ENCODE measurements at places on chromosomes 11 and 22. TPM values are rescaled to one million over a fixed set of nuclear protein-coding genes. Genes with fewer than 3 reads are reported as not detected.

GRCh38 chr11:46444305-46444704, 52.7 kb upstream of the CHRM4 start:
- no peaks in the 10 kb centered on the region for H3K36me3 ChIP-seq
- no peak for DNase-seq
- H3K27me3 ChIP-seq = no peaks in the 10 kb centered on the region
- H3K4me1 ChIP-seq = peaks cover 23% of the 10 kb centered on the region
- H3K4me3 ChIP-seq = no peak overlapping the region

DNA sequence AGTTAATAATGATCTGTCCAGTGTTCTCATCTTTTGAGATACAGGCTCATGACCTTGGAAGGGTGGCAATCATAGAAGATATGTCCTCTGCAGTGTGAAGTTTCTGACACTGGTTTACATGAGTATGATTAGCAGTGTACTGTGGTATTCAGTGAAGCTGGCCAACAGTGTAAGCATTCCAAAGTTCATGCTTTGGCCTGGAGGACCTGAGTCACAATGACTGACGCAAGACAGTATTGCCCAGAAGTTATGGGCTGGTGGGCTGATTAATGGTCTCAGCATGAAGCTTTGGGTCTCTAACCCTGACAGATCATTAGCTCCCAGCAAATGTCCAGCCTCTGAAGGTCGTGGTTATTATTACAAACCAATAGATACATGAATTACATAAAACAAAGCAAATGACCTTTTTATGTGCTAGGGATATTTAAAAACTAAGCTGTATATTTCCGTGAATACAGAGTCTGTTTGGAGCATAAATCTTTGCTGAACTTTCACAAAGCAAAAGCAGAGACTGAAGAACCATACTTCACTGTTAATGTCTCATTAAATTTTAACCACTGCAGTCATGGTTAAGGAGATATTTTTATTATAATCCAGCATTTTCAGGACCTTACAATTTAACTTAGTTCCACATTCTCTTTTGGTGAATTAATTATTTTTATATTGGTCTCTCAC, 28.3 kb upstream of the USP47 start:
- DNase-seq = peak; percentile 53
- H3K27me3 ChIP-seq = no peaks in the 10 kb centered on the region
- H3K36me3 ChIP-seq = no peaks in the 10 kb centered on the region
- H3K4me3 ChIP-seq = no peak overlapping the region

GRCh38 chr11:62124186-62125113, 639 bp downstream of the INCENP start:
- peak overlapping the region; percentile 87 for H3K4me3 ChIP-seq
- no peaks in the 10 kb centered on the region for H3K36me3 ChIP-seq
- no peaks in the 10 kb centered on the region for H3K27me3 ChIP-seq
- no peak for DNase-seq
- H3K27ac ChIP-seq = peak overlapping the region; percentile 28

The GLYATL2 gene
- not detected for total RNA-seq

The WDR74 gene
- 34.5 TPM for total RNA-seq

- H3K27me3 ChIP-seq = no peaks in the 10 kb centered on the region
- H3K27ac ChIP-seq = no peak overlapping the region
- H3K4me3 ChIP-seq = no peak overlapping the region
These were observed 49.2 kb upstream of the SYT7 start for GRCh38 chr11:61630089-61630488.

The OR5B17 gene
- total RNA-seq = not detected

DNA sequence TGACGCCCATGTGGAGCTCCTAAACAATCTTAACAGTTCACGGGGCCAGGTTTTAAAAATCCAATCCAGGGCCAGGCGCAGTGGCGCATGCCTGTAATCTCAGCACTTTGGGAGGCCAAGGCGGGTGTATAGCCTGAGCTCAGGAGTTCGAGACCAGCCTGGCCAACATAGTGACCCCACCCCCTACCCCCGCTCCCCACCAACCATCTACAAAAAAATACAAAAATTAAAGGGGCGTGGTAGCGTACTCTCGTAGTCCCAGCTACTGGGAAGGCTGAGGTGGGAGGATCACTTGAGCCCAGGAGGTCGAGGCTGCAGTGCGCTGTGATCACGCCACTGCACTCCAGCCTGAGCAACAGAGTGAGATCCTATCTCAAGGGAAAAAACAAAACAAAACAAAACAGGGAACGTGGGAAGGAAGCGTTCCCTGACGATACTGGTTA, 689 bp upstream of the SART1 start:
- peak overlapping the region; percentile 88 for H3K4me3 ChIP-seq
- peak overlapping the region; percentile 90 for H3K27ac ChIP-seq
- H3K4me1 ChIP-seq = peaks cover 21% of the 10 kb centered on the region
- no peak for DNase-seq
- H3K36me3 ChIP-seq = peaks cover 25% of the 10 kb centered on the region

The C1QTNF4 gene
- not detected for total RNA-seq

The YAP1 gene
- total RNA-seq = 80.6 TPM

- H3K4me3 ChIP-seq = no peak overlapping the region
- DNase-seq = no peak
- H3K27ac ChIP-seq = no peak overlapping the region
- no peaks in the 10 kb centered on the region for H3K4me1 ChIP-seq
- no peaks in the 10 kb centered on the region for H3K36me3 ChIP-seq
These were observed 29.1 kb upstream of the BIRC3 start for GRCh38 chr11:102287964-102288724.

DNA sequence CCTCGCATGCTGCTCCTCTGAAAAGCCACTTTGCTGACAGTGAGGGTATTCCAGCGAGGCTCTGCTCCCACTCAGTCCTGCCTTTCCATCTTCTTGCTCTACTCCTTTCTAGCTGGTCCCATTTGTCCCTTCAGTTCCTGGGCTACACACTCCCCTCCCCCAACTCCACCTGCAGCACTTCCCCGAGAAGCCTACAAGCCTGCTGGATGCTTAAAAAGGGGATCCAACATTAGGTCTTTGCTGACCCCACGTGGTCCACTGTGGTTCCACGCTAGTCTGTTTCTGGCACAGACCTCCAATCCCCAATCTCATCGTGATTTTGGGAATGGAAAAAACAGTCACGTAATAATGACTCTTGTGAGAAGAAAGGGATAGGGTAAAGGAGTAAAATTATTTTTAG, 121.6 kb upstream of the SNX19 start:
- no peaks in the 10 kb centered on the region for H3K4me1 ChIP-seq
- no peak overlapping the region for H3K27ac ChIP-seq
- no peaks in the 10 kb centered on the region for H3K36me3 ChIP-seq
- no peak for DNase-seq
- H3K27me3 ChIP-seq = peaks cover 3% of the 10 kb centered on the region

GRCh38 chr11:123509737-123510578, 79.9 kb downstream of the GRAMD1B start:
- H3K27me3 ChIP-seq = no peaks in the 10 kb centered on the region
- no peak overlapping the region for H3K4me3 ChIP-seq
- no peak overlapping the region for H3K27ac ChIP-seq
- no peak for DNase-seq
- no peaks in the 10 kb centered on the region for H3K4me1 ChIP-seq
